ENCODE measurements at places on chromosomes 7 and 10.
A peak's percentile ranks its signal among the peaks of the same experiment; 100 is the strongest.

GRCh38 chr7:94848992-94849576 is 58.3 kb upstream of the PPP1R9A start:
- no peak for DNase-seq

DNA sequence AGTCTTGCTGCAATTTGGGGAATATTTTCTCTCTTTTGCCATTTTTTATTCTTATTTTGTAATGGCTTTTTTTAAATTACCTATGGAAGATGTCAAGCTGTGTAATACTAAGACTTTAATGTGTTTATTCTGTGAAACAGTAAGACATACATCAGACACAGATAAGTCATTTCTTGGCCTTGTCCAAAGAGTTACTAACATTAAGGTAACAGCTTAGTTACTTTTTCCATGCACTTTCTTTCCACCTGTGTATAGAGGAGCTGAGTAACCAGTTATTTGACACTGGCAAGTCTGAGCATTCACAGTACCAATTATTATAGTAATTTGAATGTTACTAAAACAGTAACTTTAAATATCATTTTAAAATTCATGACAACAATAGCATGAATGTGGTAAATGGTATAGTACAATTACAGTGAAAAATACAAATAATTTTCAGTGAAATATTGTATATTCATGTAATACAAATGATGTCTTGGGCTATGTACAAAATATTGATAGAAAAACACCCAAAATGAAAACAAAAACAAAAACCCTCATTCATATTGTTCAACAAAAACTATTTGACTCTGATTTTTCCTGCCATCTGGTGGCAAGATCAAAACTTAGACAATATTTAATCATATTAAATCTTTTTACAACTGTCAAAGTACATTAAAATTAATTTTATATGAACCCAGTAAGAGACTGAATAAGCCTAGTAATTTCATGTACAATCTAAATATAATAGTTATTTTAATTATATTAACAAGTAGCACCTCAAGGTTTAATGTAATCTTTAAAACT is 259.8 kb upstream of the SEMA3A start:
- no peak for DNase-seq

- no peak for DNase-seq
Observed at GRCh38 chr10:94042001-94042833, 48.5 kb downstream of the PLCE1 start.

DNA sequence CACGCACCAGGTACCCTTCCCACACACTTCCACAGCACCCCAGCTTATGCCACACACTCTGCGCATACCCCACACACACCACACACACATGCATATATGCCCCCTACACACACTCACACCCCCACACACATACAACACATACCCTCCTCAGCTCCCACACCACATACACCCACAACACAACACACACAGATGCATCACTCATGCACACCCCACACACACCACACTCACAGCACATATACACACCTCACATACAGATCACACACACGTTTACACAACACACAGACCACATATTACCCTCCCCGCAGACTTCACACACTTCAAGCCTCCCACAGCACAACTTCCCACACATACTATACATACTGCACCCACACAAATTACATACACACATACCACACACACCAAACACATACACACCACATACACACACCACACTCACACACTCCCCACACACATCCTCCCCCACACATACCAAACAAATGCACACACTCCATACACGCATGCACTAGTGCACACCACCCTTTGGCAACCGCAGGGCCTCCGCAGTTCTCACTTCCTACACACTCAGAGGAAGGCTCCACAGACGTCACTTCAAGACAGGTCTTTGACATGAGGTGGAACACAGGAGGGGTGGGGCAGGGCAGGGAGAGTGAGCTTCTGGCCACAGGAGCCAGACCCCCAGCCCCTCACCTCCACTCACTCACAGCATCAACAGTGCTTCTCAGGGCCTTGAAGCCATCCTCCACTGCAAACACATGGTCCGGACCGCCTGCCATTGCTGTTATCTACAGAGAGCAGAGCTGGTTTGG is 18.5 kb upstream of the ANTXRL start:
- DNase-seq = no peak

DNA sequence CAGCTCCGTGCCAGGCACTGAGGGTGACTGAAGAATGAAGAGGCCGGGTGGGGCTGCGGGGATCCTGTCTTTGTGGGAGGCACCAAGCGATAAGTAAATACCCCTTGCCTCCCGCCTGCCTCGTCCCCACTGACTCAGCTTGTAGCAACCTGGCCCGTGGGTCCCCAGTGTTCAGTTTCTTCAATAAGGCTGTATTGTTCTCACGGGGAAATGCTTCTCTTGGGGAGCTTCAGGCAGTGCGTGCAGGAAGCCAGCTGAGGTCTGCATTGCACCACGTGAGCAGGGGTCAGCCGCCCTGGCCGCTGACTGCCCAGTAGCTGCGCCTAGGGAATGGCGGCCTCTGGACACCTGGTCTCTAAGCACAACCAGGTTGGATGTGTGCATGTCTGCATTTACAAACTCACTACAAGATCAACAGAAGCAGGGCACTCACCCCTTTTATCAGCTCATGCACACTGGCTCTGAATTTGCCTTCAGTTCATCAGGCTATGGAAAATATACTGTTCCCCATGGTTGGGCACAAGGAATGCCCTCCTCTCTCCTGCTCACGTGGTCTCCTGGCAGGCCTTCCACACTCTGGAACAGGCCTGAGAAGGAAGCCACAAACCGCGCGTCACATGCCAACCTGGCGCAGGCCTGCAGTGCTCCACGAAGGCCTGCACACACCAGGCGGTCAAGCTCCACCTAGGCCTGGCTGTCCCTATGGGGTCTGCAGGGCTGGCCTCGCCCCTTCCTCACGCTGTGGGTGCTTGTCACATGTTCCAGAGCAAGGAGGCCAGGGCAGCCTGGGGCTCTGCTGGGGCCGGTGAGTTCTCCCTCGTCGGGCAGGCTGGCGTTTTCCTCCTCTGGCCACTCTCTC is 135.7 kb upstream of the RNF32 start:
- DNase-seq = no peak

DNA sequence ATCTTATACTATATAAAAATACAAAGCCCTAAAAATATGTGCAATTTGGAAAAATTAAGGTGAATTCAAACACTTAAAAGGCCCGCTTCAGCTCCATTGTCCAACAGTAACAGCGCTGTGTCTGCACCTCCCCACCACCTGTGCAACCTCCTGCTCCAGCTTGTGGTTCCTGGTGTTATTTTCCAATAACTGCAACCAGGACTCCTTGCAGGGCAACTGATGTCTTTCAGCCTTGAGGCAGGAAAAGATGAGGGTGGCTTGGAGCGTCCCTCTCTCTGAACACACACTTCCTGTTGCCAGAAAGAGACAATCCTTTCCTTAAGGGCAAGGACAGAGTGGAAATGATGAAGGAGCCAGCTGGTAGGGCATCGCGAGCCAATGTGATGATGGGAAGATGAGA is 336.0 kb downstream of the GLRX3 start:
- DNase-seq = no peak

- DNase-seq = no peak
Observed at GRCh38 chr7:158320328-158320727, 267.3 kb downstream of the PTPRN2 start.

GRCh38 chr7:18320971-18321567 is 174.5 kb upstream of the HDAC9 start:
- peak; percentile 68 for DNase-seq

DNA sequence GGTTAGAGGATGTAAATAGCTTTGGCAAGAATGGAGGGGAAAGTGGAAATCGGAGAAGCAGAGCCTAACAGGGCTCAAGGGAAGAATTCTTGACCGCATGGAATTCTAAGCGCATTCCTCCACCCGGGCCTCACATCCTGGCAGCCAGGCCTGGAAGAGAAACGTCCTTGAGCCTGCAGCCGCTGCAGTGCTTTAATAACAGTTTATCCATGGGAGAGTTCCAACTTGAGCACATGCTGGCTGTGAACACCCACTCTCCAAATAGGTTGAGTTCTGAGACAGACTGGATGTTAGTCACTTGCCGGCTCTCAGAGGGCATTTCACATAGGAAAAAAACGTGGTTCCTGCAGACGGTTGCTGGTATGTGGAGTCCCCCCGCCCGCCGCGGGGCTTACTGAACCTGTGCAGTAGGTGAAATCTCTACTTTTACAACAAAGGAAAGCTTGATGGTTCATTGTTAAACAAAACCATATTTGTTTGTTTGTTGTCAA is 61.4 kb upstream of the STEAP1B start:
- DNase-seq = no peak

DNA sequence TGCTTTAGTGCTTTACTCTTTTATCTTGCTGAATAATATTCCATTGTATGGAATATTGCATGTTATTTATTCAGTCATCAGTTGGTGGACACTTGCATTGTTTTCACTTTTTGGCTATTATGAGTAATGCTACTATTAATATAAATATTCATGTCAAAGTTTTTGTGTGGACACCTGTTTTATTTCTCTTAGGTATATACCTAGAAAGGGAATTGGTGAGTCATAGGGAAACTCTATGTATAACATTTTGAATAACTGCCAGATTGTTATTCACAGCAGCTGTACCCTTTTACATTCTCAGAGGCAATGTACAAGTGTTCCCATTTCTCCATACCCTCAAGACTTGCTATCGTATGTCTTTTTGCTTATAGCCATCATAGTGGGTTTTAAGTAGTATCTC is 268.7 kb downstream of the SEMA3A start:
- DNase-seq = no peak

GRCh38 chr10:63591600-63592379 is 70.6 kb downstream of the REEP3 start:
- no peak for DNase-seq

DNA sequence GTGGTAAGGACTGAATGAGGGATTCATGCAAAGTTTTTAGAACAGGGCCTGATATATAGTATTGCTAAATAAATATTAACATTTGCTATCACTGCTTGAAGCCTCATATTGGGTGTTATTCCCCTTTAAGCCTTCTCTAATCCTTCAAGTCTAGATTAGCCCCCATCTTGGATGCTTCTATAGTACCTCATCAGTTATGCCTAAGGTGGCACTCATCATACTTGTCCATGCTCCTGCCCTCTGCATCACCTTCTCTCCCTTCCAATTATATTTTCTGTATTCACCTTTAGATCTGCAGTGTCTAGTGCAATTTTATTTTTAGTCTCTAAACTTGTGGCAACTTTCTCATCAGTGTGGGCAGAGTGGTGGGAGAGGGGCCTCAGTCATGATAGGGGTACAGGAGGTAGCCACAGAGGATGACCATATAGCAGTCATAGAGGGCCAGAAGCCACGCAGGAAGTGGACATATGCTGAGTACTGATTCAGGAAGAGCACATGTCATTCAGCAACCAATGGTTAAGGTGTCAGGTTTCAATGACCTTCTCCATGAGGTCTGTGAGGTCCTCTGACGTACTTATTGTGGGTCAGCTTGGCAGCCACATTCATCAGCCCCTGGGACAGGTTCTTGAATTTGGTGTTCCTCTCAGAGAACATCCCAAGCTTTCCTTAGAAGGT is 2.5 kb downstream of the ENTPD1 start:
- no peak for DNase-seq

GRCh38 chr7:35494407-35494806 is 200.5 kb downstream of the HERPUD2 start:
- no peak for DNase-seq

- no peak for DNase-seq
Observed at GRCh38 chr10:78349165-78349516, 315.5 kb downstream of the RPS24 start.

DNA sequence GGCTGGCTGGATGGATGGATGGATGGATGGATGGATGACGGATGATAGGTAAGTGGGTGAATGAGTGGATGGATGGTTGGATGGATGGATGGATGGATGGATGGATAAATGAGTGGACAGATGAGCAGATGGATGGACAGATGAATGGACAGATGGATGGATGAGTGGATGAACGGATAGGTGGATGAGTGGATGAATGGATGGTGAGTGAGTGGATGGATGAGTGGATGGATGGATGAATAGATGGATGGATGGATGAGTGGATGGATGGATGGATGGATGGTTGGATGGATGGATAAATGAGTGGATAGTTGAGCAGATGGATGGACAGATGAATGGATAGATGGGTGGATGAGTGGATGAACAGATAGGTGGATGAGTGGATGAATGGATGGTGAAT is 340.7 kb upstream of the AUTS2 start:
- no peak for DNase-seq

- no peak for DNase-seq
Observed at GRCh38 chr7:107998150-107998549, 4.8 kb downstream of the LAMB1 start.

DNA sequence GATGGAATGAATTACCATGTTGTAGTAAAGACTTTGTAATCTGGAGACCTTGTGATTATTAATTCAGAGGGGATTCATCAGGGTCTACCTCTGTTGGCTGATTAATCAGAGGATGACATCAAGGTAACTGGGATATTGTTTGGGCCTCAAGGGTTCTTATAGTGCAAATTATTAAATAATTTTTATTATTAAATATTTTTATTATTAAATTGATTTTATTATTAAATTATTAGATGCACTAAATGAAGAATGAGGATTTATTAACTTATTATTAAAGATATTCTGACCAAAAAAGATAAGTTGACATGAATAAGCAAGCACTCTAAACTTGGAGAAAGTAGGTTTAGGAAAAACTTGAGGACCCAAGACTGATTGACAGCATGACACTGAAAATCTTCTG is 661.7 kb downstream of the NRG3 start:
- no peak for DNase-seq

DNA sequence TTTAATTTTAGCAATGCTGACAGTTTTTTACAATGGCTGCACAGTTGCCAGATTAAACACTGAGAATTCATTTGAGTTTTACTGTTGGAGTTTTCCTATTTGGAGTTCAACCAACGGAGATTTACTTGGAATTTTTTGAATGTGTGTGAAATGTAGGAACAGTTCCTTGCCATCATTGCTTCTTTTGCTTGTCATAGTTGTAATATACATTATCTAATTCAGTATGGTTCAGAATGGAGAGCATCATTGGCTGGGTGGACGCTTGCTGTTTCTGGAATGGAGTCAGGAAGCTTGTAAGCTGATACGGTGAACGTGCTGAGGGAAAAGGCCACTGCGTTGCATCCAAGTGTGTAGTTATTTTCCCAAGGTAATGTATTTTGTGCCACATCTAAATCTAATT is 404.3 kb upstream of the KLF6 start:
- DNase-seq = no peak

- DNase-seq = no peak
Observed at GRCh38 chr7:126804604-126805003, 448.1 kb downstream of the GRM8 start.

GRCh38 chr7:47551668-47552440 is 30.1 kb downstream of the TNS3 start:
- no peak for DNase-seq

DNA sequence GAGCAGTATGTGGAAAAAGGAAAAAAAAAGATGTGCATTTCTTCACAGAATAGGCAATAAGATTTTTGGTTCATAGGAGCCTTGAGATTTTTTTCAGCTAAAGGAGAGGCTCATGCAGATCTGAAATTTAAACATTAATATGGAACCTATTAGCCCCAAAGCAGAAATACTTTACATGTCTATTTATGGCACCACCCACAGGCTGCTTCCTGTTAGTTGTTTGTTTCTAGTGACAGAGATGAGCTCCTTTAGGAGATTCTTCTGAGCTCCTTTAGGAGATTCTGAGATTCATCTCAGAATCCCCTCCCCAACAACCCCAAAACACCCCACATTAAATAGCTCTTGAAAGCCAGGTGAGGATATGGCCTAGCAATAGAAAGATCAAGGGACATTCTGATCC is 27.9 kb upstream of the HPS1 start:
- no peak for DNase-seq

All from KBM-7 (cell line).